ENCODE measurements at places on chromosomes 3 and 15.

GRCh38 chr3:176106380-176106779 lies 1090.9 kb downstream of the TBL1XR1 start:
- no peak for DNase-seq

DNA sequence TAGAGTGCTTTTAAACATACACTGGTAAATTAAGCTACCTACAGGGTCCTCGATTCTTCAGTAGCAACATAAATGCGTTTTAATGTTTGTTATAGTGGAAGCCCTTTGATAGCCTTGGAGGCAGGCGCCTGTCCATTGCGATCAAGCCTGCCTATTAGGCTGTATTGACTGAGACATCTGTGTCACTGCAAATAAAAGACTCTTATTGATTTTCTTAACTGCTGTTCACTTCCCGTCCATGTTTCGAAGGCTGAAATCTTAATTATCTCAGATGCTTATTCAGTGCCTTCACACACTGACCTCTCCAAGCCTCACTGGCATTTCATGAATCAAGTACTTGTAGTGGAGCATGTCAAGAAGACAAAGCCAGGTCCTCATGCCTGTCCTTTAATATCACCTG lies 51.1 kb downstream of the MAP2K5 start:
- DNase-seq = no peak

DNA sequence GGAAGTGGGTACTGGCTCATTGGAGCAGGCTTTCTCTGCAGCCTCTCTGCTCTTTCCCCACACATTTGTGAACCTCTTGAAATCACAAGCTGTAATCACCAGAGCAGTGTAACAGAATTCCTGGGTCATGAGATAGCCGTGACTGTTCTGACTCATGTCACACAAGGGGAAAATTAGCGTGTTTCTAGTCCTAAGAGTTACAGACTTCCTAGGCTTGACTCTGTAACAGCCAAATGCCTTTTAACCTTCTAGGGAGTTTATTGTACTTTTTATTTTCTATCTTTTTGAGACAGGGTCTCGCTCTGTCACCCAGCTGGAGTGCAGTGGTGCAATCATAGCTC lies 54.7 kb upstream of the TRAK1 start:
- no peak for DNase-seq

DNA sequence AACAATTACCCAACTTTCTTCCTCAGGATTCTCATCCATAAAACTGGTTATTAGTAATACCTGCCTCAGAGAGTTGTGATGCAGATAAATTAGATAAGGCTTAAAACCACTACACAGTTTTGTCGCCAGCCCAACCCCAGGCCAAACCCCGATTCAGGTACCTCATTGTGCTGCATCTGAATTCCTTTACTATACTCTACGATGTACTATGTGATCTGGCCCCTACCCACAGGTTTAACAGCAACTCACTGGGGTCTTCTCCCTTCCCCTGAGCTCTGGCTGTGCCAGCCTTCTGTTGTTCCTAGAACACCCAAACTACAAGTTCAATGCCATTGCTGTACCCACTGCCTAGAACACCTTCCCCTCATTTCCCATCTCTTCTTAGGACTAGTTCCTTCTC lies 64.6 kb downstream of the MYO5A start:
- DNase-seq = no peak

- DNase-seq = no peak
These were observed 181.4 kb upstream of the GRM7 start for GRCh38 chr3:6679510-6679909.

DNA sequence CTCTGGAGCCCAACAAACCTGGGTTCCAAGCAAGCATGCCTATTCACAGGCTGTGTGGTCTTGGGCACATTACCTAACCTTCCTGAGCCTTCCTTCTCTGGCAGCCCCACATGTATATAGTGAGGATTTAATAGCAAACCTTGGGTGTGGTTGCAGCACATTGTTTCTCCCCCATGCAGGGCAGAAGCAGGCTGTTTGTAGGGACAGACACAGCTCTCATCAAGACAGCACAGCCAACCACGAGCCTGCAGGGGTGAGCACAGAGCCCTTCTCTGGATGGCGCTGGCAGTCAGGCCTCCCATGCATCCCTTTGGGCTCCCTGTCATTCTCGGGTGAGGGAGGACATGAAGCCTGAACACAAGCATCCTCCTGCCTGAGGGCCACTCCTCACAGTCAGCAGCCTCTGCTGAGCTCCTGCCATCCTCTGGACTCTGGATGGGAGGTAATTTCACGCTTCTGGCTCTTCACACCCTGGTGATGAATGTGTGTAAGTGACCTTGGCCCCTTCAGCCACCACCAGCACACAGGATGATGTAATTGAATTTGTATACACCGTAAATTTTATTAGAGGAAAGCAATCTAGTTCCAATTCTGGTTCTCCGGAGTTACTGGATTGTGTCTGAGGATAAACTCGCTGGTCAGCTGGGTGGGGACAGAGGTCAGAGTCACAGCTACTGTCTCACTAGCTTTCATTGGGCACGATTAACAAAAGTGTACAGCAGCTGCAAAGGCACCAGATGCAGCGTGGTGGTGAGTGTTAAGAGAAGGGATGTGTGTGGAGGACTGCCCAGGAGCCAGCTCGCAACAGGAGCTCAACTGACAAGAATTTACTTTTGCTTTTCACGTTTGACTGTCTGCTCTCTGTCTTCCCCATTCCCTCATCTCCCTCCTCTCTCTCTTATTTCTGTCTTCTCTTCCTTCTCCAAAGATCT lies 118.1 kb downstream of the CLSTN2 start:
- no peak for DNase-seq

- DNase-seq = no peak
These were observed 392.6 kb upstream of the TPM1 start for GRCh38 chr15:62649793-62650420.

GRCh38 chr15:41323611-41324010 lies 8.8 kb downstream of the OIP5 start:
- no peak for DNase-seq

GRCh38 chr15:68553314-68553993 lies 25.3 kb upstream of the CORO2B start:
- no peak for DNase-seq

DNA sequence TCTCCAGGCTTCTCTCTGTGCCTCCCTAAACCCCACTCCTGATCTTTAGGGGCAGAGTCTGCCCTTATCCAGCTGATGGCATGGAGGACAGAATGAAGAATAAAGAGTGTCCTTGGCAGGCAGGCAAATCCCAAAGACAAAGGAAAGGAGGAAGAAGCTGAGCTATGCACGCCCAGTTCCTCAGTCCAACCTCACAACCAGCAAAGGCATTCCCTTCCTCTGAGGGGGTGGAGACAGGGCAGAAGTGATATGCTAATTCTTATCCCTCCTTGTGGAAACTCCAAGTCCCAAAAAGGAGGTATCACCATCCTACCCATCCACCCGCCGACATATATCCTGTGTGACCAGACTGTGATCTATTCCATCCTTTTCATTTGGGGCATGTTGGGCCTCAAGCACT lies 10.5 kb upstream of the CCDC54 start:
- no peak for DNase-seq

DNA sequence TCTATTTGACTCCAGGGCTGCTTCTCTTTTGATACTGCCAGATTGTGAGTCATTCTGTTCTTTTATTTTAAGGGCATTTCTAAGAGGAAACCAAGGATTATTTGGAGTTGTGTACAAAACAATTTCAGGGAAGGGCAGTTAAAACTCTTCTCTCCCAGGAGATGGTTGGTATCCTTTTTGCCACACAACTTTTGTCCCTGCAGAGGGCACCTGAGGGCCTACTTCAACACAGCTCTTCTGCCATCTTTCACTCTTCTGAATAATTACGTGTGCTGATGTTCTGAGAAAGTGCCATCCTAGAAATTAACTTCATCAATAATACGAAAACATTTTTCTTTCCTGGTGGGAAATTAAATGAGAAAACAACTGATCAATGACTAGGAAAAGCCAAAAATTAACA lies 75.7 kb upstream of the GADL1 start:
- DNase-seq = no peak

- no peak for DNase-seq
These were observed 15.4 kb upstream of the CASR start for GRCh38 chr3:122168044-122168443.

DNA sequence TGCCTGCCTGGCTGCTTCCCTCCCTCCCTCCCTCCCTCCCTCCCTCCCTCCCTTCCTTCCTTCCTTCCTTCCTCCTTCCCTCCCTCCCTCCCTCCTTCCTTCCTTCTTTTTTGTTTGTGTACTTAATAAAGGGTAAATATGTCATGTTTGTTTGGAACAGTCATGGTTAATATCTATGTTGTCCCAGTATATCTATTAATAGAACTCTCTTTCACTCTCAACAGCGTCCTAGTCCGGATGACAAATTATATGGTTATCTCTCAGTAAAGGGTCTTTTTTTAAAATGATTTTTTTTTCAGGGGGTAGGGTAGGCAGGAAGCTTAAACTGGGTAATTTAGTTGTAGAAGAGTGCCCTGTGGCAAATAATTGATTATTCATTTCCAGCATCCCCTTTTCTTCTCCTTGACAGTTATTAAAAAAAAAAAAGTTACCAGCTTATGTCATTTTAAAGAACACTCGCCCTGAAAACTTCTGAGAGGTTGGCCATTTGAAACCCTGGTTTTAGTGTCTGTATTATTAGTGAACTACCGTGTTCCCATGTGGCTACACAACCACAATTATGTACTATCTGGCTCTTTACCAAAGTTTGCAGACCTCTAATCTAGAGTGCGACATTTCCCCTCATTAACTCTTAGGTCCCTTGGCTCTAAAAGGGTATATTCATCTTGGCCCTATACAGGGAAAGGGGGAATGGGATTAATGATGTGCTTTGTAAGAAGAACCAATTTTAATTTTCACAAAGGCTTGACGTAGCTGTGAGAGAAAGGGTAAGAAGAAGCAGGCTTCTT lies 13.7 kb downstream of the TAGLN3 start:
- DNase-seq = no peak

DNA sequence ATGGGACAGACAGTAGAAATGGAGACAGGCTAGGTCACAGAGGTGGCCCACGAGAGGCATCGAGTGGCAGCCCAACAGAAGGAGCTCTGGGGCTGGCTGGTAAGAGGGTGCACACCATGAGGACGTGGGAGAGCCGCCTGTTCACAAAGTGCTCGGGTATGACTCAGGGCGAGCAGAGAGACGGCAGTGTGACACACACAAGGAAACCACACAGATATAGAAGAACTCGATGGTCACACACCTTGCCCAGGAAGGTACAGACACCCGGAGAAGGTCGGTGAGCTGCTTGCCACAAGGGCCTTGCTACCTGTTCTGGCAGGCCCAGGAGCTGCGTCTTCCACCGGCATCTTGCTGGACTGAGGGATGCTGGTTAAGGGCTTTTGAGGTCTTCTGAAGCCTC lies 50.2 kb downstream of the CA12 start:
- no peak for DNase-seq

- no peak for DNase-seq
These were observed 160.4 kb downstream of the CHL1 start for GRCh38 chr3:356952-357351.

DNA sequence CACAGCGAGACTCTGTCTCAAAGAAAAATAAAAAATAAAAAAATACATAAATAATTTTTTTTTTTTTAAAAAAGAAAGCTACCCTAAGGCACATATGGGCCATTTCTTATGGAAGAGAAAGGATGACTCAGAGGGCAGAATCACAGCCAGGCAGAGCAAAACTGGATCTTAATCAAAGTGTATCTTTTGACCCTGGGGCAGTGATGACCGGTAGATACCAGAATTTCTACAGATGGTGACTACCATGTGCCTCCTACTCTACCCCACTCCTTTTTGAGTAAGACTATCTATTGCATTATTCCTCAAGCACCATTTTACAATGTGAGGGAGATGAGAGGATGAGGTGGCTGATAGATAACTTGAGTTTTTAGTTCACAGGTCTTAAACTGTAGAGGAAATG lies 26.0 kb downstream of the TARS3 start:
- DNase-seq = no peak

DNA sequence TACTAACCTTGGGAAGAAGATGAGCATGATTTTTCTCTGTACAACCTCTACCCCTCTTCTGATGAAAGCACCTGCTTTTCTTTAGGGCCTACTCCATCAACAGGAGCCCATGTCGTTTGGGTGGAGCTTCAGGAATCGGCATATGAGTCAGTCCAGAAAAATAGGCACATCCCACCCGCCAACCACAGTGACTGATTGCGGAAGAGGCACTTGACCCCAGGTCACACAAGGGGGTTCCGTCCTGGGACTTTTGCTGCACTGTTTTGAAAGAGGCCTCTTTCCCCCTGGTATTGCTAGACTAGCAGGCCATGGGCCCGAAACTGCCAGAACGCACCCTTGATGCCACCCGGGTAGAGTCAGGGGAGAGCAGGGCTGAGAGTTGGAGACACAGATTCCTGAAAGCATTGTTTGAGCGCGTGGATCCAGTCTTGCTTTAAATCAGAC lies 19.3 kb upstream of the NRROS start:
- DNase-seq = no peak

DNA sequence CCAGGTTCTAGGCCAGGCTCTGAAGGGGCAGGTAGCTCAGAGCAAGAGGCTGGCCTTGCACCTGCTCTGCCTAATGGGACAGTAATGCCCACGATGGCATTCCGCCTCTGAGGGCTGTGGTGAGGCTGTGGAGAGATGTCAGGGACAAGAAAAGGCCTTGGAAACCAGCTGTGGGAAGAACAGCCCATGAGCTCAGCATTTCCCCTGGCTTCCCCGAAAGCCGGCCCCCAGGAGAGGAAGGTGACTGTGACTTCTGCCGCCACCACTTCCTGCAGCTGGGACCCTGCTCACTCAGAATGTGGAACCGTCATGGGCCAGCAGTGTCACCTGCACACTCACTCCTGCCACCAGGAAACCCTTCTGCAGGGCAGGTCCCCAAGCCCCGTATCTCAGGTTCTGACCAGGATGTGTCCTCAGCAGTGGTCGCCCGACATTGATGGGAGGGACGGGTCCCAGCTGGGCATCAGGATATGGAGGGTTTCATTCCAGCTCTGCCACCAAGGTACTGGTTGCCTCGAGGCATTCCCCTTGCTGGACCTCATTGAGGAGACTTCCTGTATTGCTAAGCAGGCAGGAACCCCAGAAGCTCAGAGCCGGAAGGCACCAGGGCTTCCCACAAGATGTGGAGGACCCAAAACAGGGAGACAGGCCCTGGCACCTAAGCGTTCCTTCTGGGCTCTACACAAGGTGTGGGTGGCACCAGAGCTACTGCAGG lies 30.7 kb downstream of the SEMA7A start:
- no peak for DNase-seq

DNA sequence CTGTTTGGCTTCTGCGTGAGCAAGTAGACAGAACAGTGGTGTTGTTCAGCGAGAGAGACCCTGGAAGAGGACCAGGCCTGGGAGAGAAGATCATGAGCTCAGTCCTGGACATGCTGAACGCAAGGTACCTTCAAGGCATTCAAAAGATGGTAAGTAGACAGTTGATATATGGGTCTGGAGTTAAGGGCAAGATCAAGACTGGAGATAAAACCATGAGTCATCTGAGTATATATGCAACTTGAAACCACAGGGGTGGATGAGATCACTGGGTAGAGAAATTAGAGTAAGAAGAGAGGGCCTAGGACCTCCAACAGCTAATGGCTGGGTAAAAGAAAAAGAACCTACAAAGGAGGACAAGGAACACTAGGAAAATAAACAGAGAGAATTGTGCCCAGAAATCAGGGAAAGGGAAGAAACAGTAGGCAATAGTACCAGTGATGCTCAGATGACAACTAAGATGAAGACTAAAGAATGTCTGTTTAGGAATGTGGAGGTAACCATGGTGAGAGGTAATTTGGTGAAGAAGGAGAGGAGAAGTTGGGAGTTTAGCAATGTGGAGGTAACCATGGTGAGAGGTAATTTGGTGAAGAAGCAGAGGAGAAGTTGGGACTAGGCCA lies 343.2 kb upstream of the ADAMTS9 start:
- no peak for DNase-seq

GRCh38 chr3:8443829-8444791 lies 57.5 kb upstream of the LMCD1 start:
- peak; percentile 71 for DNase-seq

- DNase-seq = peak; percentile 15
These were observed 11.6 kb downstream of the MYL3 start for GRCh38 chr3:46851364-46852333.
